NK-92 treated with Interleukin-12 subunit alpha and Interleukin-12 subunit beta, amount 100 ng/mL, for 24 hours (cell line): ENCODE measurements at places on chromosomes 12 and 14.

GRCh38 chr12:52233462-52234207 is 592 bp downstream of the KRT7 start:
- no peak for DNase-seq

DNA sequence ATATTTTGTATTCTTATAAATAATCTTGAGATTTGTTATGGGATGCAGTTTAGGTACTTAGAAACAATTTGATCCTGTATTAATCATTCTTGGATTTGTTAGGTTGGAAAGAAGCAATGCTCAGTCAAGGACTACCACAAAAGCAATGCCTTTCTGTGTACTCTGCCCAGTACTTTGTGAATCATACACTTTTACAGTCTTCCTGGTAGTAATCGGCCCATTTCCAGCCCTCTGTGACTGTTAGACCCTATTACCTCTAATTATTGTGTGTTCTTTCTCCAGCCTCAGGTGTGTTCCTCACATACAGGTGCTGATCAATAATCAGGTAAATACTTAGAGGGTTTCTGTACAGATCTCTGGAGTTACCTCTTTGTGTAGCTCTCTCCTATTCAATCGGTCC is 609.0 kb downstream of the KCNH5 start:
- no peak for DNase-seq

- no peak for DNase-seq
Observed at GRCh38 chr12:121837680-121838079, 21.0 kb downstream of the HPD start.

DNA sequence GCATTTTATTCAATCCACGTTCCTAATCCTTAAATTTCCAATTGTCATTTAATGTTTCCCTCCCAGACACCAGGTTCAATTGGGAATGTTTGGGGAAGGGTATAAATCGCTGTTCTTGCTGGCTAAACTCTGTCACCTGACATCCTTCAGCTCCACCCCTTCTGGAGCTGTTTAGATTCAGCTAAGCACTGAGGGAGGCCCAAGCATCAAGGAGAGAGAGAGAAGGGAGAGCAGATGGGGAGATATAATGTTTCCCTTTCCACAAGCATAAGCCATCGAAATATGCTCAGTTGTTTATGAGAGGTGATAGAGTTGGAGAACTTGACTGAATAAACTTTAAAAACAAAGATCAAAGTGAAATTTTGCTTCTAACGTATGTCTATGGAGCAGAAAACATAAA is 1.8 kb downstream of the ABCC9 start:
- no peak for DNase-seq

GRCh38 chr12:57278465-57279381 is 27.7 kb upstream of the STAC3 start:
- no peak for DNase-seq

GRCh38 chr12:15699886-15700285 is 89.3 kb downstream of the EPS8 start:
- DNase-seq: no peak

DNA sequence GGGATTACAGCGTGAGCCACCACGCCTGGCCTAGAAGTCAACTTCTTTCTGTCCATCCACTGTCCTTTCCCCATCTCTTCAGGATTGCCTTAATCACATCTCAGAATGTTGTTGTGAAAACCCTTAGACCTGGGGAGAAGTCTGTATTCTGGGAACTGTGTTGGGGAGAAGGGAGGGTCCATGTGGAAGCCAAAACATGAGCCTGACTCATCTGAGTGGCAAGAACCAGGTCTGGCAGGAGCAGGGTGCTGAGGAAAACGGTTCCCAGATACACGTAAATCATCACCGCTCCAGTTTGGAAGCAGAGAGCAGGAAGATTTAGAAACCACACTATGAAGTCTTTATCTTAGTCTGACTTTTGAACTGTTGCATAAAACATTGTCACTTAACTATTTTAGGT is 245.6 kb upstream of the RGS6 start:
- no peak for DNase-seq

- DNase-seq: no peak
Observed at GRCh38 chr12:76409074-76409473, 60.9 kb upstream of the BBS10 start.

DNA sequence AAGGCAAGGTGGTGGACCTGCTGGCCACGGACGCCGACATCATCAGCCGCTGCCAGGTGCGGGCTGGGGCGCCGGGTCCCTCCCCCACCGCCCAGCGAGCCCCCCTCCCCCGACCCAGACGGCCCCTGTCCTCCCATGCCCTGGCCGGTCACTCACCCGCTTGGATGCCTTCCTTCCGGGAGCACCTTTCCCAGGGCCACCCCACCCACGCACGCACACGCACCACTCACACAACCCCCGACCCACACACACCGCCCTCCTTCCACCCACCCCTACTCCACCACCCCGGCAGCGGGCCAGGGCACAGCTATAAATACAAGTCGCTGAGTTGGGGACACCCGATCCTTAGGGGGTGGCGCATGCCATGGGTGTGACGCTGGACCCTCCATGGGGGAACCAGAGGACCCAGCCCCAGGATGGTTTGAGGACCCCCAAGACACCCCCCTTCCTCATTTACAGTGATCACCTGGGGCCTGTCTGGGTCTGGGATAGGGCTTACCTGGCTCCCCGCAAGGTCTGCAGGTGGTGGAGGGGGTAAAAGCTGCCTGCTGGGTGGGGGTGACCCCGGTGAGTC is 465 bp downstream of the ADSS1 start:
- DNase-seq: no peak

GRCh38 chr12:132197581-132198354 is 53.5 kb downstream of the NOC4L start:
- no peak for DNase-seq

- DNase-seq: no peak
Observed at GRCh38 chr12:100199023-100199346, 1.6 kb upstream of the ACTR6 start.

DNA sequence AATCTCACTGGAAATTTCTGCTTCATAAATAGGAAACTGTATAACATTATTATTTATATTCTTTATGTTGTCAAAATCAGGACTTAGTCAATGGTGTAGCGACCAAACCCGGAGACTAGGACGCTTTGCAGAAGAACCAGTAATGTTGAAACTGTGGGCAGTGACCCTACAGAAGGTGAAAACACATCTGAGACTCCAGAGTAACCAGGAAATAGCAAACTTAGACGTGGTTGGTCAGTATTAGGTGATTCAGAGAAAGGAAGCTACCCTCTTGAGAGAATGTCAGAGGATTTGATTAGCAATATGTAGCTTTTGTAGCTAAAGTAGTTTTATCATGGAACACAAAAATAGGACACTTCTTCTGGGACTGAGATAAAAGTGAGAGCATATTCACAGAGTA is 381.9 kb downstream of the SLC16A7 start:
- DNase-seq: no peak

GRCh38 chr12:103771466-103771865 is 69.6 kb downstream of the NT5DC3 start:
- no peak for DNase-seq

GRCh38 chr12:50401500-50402081 is 906 bp downstream of the LARP4 start:
- DNase-seq: no peak

DNA sequence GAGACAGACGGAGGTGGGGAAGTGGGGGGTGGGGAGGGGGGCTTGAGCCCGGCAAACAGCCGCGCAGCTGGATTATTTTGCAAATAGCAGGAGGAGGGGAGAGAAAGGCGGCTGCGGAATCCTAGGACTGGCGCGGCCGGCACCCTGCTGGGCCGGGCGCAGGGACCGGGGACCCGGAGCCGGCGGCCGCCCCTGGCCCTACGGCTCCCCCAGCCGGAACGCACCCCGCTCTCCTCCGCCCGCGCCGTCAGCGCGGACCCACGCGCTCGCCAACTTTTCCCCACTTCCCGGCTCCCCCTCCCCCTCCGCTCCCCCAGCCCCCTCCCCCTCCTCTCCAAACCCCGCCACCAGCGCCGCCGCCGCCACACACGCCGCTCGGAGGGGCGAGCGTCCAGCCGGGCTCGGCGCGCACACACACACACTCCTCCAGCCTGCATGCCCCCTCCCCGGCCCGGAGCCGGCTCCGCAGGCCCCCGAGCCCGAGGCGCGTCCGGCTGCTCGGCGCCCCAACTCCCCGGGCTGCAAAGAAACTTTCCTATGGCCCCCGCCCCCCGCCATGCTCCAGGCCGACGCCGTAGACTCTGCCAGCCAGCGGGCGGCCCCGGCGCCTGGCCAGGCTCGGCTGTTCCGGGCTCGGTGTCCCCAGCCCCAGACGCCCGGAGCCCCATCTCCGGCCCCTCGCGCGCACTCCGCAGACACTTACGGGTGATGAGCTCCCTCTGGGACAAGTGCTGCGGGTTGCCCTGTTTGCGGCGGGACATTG is 1.4 kb downstream of the BCL11B start:
- DNase-seq: peak; percentile 40

DNA sequence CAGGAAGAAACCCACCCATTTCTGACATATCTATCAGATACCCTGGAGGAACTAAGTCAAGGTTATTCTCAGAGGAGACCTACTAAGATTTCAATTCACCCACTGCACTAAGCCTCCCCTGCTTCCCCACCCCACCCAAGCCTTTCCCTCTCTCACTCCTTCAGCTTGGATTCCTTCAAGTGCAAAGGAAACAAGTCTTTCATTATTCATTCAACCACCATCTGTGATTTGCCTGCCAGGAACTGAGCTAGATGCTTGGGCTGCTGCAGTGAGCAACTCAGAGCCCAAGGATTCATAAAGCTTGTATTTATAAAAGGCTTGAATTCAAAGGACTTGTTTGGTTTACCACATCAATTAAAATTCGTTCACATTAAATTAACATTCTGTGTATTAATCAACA is 161.3 kb downstream of the GXYLT1 start:
- DNase-seq: no peak

GRCh38 chr14:105531894-105532623 is 5.7 kb downstream of the TMEM121 start:
- DNase-seq: no peak
